ENCODE measurements at places on chromosomes 16 and 17.

GRCh38 chr17:21253646-21254441 lies 634 bp upstream of the NATD1 start:
- H3K4me3 ChIP-seq: peak overlapping the region; percentile 82
- H3K27me3 ChIP-seq: peaks cover 33% of the 10 kb centered on the region
- DNase-seq: no peak
- H3K4me1 ChIP-seq: peaks cover 33% of the 10 kb centered on the region

DNA sequence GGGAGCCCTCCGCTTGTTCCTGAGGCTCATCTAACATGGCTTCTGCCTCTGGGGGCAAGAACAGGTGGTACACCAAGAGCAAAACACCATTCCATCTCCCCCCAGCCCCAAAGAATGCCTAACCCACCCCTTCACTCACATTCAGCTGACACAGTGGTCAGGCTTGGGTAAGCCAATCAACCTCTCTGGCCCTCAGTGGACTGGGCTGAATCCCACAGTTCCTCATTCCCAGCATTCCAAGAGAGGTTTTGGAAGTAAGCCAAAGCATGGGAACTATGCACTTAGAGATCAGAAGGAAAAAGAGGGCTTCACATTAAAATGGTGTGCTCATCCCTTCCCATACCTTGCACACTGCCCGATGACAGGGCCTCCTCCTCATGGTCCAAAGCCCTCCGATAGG lies 7.8 kb downstream of the PIGS start:
- no peak for DNase-seq
- H3K4me1 ChIP-seq: peaks cover 18% of the 10 kb centered on the region
- H3K27me3 ChIP-seq: no peaks in the 10 kb centered on the region
- H3K4me3 ChIP-seq: no peak overlapping the region
- H3K27ac ChIP-seq: no peak overlapping the region

- H3K4me1 ChIP-seq: peaks cover 23% of the 10 kb centered on the region
- no peaks in the 10 kb centered on the region for H3K36me3 ChIP-seq
- H3K4me3 ChIP-seq: no peak overlapping the region
- DNase-seq: no peak
Measured at GRCh38 chr16:53741546-53741945, 37.6 kb downstream of the FTO start.

GRCh38 chr17:29240968-29241963 lies 5.4 kb upstream of the CRYBA1 start:
- DNase-seq: peak; percentile 23
- H3K4me1 ChIP-seq: peaks cover 2% of the 10 kb centered on the region
- H3K27me3 ChIP-seq: no peaks in the 10 kb centered on the region
- H3K27ac ChIP-seq: no peak overlapping the region
- no peak overlapping the region for H3K4me3 ChIP-seq

DNA sequence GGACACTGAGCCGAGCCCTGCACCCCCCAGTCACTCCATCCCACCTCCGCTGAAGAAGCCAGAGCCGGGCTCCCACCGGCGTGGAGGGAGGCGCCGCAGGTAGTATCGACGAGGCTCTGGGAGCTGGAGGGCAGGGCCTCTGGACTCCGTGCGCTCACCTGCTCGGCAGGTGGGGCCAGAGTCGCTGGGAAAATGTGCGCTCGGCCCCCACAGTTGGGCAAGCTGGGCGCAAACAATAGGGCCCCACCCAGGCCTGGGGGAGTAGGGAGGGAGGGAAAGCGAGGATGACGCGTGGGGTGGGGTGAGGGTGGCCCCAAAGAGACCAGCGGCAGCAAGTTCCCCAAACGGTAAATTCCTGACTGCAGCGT lies 668 bp downstream of the JUP start:
- no peak for DNase-seq
- H3K27ac ChIP-seq: no peak overlapping the region
- H3K36me3 ChIP-seq: no peaks in the 10 kb centered on the region
- peaks cover 30% of the 10 kb centered on the region for H3K4me1 ChIP-seq
- H3K27me3 ChIP-seq: peaks cover 95% of the 10 kb centered on the region
- H3K4me3 ChIP-seq: peak overlapping the region; percentile 21

- no peaks in the 10 kb centered on the region for H3K4me1 ChIP-seq
- H3K27ac ChIP-seq: no peak overlapping the region
- H3K36me3 ChIP-seq: no peaks in the 10 kb centered on the region
- H3K4me3 ChIP-seq: no peak overlapping the region
- DNase-seq: peak; percentile 79
Measured at GRCh38 chr17:36703860-36704266, 102.5 kb downstream of the MRM1 start.

- H3K36me3 ChIP-seq: peaks cover 48% of the 10 kb centered on the region
- no peak overlapping the region for H3K27ac ChIP-seq
- no peaks in the 10 kb centered on the region for H3K27me3 ChIP-seq
Measured at GRCh38 chr17:35844547-35844946, 24.1 kb downstream of the HEATR9 start.

DNA sequence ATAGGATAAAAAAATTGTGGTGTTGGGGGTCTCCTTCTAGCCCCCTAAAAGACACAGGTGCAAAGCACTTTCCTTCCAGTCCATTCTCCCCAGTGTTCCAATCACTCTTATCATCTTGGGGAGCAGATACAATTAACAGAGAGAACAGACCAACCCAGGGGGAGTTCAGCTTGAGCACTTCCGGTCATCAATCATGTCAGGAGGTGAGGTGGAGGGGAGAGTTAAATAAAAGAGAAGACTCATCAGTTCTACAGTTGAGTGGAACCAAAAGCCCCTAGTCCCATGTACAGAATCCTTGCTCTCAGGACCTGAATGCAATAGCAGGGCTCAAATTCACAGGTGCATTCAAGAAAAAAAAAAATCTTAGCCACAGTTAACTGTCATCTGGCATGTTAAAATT lies 122.3 kb downstream of the DYNLRB2 start:
- H3K27me3 ChIP-seq: no peaks in the 10 kb centered on the region
- no peak overlapping the region for H3K27ac ChIP-seq
- H3K4me1 ChIP-seq: peaks cover 5% of the 10 kb centered on the region
- peaks cover 28% of the 10 kb centered on the region for H3K36me3 ChIP-seq

GRCh38 chr16:50035468-50035992 lies 10.5 kb downstream of the CNEP1R1 start:
- no peak overlapping the region for H3K27ac ChIP-seq
- peaks cover 32% of the 10 kb centered on the region for H3K36me3 ChIP-seq
- peaks cover 7% of the 10 kb centered on the region for H3K4me1 ChIP-seq
- H3K27me3 ChIP-seq: peaks cover 3% of the 10 kb centered on the region
- no peak overlapping the region for H3K4me3 ChIP-seq

DNA sequence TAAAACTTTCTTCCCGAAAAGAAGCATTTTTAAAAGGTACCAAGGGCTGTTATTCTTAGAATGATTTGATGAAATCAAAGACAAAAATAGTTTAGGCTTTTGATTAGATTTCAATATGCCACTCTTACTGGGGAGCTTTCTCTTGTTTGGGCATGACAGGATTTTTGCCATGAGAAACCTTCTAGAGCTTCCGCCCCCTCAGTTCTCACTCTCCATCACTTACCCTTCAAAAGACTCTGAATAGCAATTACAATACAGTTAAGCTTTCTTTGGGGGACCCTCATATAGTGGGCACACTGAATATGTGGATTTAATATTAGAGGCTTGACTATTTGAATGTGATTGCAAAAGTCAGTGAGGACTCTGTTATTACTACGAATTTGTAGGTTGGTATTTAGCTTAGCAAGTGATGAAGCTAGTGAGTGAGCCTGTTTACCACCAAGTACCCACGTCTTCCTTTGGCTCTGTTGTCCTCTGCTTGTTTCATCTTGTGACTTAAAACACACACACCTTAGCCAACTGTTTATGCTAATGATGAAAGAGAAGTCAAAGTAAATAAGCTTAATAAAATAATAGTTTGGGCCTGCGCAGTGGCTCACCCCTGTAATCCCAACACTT lies 158.7 kb upstream of the TBX2 start:
- H3K4me1 ChIP-seq: peaks cover 12% of the 10 kb centered on the region
- H3K27ac ChIP-seq: no peak overlapping the region
- peaks cover 2% of the 10 kb centered on the region for H3K36me3 ChIP-seq
- H3K4me3 ChIP-seq: no peak overlapping the region

DNA sequence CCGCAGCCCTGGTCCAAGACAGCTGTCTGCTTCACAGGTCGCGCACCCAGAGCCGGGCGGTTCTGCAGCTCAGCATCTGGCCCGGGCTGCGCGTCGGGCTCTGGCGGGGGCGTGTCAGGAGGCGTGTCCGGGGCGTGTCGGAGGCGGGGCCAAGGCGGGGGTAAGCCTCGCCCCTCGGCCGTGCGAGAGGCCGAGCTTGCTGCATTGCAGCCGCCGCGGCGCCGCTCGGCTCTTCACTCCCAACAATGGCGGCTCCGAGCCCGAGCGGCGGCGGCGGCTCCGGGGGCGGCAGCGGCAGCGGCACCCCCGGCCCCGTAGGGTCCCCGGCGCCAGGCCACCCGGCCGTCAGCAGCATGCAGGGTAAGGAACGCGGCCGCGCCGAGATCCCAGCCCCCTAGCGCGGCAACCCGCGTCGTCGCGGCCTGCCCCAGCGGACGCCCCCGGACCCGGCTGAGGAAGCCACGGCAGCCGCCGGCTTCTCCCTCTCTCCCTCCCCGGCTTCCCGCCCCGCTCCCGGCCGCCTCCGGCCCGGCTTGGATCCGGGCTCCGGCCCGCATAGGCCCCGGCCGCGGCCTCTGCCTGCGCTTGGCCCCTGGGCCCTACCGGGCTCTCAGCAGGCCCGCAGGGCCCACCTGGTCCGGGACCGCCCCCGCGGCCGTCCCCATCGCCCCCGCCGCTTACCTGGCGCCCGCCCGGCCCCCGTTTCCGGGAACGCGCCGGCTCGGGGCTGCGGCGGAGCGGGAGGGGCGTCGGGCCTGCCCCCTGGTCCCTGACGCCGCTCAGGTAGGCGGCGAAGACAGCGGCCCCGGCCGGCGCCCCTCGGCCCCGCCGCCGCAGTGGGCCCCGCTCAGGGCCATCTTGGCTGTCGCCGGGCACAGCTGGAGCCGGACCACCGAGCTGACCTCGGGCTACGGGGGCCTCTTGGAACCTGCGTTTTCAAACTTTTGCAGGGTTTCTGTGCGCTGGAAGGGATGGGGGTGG lies at the start of gene MAP2K4:
MAP2K4 (plus strand) TSS at position 236 of the 981 bp plus-strand sequence; CDS start at position 246, 10 bp downstream.
- peaks cover 5% of the 10 kb centered on the region for H3K36me3 ChIP-seq
- peaks cover 5% of the 10 kb centered on the region for H3K27me3 ChIP-seq
- peaks cover 37% of the 10 kb centered on the region for H3K4me1 ChIP-seq
- peak within 1 kb of the TSS; percentile 77 for H3K4me3 ChIP-seq
- DNase-seq: peak; percentile 94

- no peak overlapping the region for H3K27ac ChIP-seq
- peaks cover 36% of the 10 kb centered on the region for H3K27me3 ChIP-seq
- no peak for DNase-seq
- H3K36me3 ChIP-seq: no peaks in the 10 kb centered on the region
- H3K4me1 ChIP-seq: no peaks in the 10 kb centered on the region
Measured at GRCh38 chr17:41520821-41521521, 2.3 kb upstream of the KRT15 start.

DNA sequence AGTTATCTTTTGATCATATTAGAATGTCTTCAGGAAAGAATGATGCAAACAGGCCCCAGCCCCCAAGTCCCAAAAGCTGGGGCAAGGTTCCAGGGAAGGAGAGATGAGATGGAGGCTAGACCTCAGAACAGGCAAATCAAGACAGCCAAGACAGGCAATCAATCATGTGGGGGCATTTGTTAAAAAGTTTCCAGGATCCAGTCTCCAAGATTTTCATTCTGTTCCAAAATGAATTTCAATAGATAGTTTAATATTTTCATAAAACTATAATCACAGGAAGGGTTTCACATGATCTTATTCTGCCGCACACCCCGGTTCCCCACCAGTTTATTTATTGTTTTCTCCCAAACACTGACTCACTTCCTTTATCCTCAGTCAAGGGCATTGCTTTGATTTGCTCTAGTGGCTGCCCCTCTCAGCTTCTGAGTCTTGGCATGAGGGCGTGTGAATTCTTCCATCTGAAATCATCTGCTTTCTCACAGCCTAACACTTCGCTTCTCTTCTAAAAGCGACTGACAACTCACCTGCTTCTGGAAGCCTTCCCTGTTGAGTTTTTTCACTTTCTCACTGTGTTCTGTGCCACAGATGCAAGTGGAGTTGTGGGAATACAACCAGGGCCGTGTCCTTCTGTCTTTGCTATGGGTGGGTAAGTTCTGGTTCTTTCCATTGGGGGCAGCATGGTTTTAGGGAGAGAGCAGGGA lies 12.2 kb upstream of the TERF2 start:
- H3K4me3 ChIP-seq: no peak overlapping the region
- H3K4me1 ChIP-seq: peaks cover 7% of the 10 kb centered on the region
- H3K27ac ChIP-seq: no peak overlapping the region

- peaks cover 23% of the 10 kb centered on the region for H3K4me1 ChIP-seq
- peak; percentile 80 for DNase-seq
- H3K36me3 ChIP-seq: peaks cover 2% of the 10 kb centered on the region
- H3K27ac ChIP-seq: peak overlapping the region; percentile 93
- H3K27me3 ChIP-seq: no peaks in the 10 kb centered on the region
Measured at GRCh38 chr16:78742501-78743283, 643.2 kb downstream of the WWOX start.

- peaks cover 5% of the 10 kb centered on the region for H3K36me3 ChIP-seq
- no peaks in the 10 kb centered on the region for H3K4me1 ChIP-seq
- H3K4me3 ChIP-seq: no peak overlapping the region
- H3K27ac ChIP-seq: no peak overlapping the region
- no peaks in the 10 kb centered on the region for H3K27me3 ChIP-seq
- no peak for DNase-seq
Measured at GRCh38 chr16:1791943-1792812, 1.3 kb downstream of the IGFALS start.

DNA sequence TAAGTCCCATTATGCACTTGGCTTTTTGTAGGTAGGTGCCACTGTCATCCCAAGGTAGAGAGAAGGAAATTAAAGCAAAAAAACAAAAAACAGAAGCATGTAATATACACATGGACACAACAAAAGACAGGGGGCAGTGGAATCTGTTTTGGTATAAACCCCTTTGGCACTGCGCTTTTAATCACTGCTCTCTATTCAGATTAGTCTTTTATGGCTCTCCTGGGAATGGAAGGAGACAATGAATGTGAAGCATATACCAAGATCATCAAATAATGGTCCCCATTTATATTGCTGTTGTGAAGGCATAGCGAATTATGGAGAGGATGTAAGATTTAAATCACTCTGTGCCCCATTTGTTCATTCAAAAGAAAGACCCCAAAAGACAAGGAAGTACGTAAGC lies 17.4 kb downstream of the CDH11 start:
- no peaks in the 10 kb centered on the region for H3K36me3 ChIP-seq
- DNase-seq: no peak
- H3K4me3 ChIP-seq: no peak overlapping the region

- peak; percentile 49 for DNase-seq
- H3K36me3 ChIP-seq: no peaks in the 10 kb centered on the region
- H3K4me3 ChIP-seq: no peak overlapping the region
Measured at GRCh38 chr17:43578699-43579565, 32.8 kb upstream of the ETV4 start.

DNA sequence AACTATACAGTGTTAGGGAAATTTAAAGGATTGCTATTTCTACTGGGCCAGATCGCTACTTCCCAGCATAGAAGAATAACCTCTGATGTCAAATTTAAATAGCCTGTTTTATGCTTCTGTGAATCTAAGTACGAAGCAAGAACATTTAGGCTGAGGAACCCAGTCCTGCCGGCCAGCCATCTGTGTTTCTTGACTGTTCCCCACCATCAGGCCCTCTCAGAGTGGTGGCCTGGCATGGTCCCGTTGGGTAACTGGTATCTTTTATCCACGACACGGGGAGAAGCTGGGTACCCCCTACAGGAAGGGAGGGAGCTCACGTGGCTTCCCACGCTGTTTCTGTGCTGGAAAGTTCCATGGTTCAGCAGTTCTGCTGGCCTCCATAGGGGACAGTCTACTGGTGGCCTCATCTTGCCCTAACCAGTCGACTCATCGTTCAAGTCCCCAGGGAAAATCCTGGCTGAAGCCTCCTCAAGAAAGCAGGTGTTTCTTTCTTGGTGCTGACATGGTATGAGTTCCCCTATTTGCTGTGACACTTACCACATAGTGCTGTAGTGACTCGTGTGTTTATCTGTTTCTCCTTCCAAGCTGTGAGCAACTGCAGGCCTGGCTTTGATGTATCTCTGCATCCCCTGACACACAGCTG lies 201.7 kb upstream of the NLRP1 start:
- no peaks in the 10 kb centered on the region for H3K4me1 ChIP-seq
- H3K36me3 ChIP-seq: no peaks in the 10 kb centered on the region
- DNase-seq: no peak
- no peak overlapping the region for H3K4me3 ChIP-seq
- H3K27ac ChIP-seq: no peak overlapping the region

Measured in activated naive CD4-positive, alpha-beta T cell treated with anti-CD3 and anti-CD28 coated beads, Interleukin-2, amount 10 ng/mL, durations not matched to agents 7 days and 5 days (primary cell).